ENCODE measurements at places on chromosomes 3 and 15.
A peak's percentile ranks its signal among the peaks of the same experiment; 100 is the strongest.

DNA sequence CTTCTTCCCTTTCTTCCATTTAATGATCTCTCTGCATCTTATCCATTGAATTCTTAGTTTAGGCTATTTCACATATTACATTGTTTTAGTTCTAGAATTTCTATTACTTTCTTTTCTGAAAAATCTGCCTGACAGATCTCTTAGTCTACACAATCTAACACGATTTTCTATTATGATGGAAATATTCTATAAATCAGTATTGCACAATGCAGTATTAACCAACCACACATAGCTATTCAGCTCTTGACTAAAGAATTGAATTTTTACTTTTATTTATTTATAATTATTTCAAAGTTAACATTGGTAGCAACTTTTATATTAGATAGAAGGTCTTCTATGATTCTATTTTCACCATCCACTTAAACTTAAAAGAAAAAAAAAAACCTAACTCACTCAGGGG is 36.2 kb upstream of the GOLGA8A start:
- no peak for DNase-seq

DNA sequence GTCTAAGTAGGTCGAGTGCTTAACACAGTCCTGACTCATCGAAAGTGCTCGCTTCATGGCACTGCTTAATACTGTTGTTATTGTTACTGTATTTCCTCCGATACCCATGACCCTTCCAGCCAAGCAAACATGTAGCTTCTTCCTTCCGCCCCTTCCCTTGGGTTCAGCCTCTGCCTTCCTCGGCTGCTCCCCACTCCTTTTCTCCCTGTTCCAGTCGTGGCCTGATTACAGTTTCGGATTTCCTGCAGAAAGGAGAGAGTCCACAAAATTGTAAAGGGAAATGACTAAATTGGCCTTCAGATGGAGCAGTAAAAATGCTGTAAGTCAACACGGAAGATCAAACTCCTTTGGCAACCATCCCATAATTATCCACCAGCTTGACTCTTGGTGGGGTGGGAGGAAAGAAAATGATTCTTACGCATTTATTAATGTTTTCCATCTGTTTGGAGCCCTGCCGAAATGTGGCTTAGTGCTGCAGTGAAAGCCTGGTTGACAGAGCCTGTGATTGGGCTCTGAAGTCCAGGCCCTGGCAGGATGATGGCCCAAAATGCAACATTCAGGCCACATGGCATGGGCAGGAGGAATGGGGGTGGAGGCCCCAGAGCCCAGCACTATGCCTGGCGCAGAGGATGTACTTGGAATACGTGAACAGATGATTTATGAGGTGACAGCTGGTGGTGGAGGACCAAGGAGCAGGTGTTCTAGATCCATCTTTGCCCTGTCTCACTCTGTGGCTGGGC is 37.6 kb downstream of the FAM3D start:
- DNase-seq: no peak

DNA sequence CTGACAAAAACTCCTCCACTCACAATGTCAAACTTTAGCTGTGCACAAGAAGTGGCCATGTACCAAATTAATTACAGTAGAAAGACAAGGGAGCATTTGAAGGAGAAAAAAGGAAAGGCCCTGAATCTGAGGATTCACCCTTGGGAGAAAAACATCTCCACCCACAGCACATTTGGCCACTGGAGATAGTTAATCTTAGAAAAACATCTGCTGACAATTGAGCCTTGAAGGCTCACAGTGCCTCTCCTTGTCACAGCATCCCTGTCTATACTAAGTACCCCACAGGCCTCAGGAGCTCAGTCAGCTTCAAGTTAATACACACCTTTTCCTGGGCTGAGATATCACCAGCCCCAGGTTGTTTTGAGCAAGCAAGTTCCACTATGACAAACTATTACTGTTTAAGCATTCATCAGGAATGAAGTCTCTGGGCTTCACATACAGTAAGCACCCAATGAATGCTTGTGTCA is 78.1 kb upstream of the SETMAR start:
- no peak for DNase-seq

GRCh38 chr15:99385865-99386264 is 134.6 kb downstream of the LRRC28 start:
- DNase-seq: no peak

DNA sequence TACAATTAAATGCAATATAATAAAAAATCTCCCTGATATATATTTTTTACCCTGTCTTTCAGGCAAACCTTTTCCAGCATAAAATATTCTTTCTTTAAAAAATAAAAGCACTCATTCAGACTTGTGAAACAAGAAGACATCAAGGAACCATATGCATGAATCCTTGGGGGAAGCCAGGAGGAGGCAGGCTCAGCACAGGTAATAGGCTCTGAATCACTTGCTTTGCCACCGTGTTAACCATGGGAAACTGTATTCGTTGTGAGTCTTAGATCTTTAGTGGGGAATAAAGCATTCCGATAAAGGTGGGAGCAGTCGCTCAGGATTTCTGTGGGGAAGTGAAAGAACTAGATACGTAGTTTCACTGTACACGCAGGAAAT is 42.4 kb downstream of the FBN1 start:
- no peak for DNase-seq

DNA sequence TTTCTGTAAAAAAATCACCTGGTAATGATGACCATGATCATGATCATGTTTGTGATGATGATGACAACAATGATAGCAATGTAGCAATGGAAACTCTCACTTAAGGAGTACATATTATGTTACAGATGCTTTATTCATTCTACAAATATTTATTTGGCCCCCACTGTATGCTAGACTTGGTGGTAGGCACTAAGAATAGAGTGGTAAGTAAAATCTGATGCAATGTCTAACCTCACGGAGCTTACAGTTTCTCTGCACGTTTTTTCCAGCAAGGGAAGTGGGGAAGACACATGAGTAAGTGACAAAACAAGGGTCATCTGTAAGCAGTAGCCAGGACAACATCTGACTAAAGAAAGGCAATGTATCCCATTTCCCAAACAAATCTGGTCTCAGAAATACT is 199.4 kb upstream of the MRPL3 start:
- no peak for DNase-seq

GRCh38 chr3:157094301-157094700 is 65.6 kb downstream of the CCNL1 start:
- no peak for DNase-seq

DNA sequence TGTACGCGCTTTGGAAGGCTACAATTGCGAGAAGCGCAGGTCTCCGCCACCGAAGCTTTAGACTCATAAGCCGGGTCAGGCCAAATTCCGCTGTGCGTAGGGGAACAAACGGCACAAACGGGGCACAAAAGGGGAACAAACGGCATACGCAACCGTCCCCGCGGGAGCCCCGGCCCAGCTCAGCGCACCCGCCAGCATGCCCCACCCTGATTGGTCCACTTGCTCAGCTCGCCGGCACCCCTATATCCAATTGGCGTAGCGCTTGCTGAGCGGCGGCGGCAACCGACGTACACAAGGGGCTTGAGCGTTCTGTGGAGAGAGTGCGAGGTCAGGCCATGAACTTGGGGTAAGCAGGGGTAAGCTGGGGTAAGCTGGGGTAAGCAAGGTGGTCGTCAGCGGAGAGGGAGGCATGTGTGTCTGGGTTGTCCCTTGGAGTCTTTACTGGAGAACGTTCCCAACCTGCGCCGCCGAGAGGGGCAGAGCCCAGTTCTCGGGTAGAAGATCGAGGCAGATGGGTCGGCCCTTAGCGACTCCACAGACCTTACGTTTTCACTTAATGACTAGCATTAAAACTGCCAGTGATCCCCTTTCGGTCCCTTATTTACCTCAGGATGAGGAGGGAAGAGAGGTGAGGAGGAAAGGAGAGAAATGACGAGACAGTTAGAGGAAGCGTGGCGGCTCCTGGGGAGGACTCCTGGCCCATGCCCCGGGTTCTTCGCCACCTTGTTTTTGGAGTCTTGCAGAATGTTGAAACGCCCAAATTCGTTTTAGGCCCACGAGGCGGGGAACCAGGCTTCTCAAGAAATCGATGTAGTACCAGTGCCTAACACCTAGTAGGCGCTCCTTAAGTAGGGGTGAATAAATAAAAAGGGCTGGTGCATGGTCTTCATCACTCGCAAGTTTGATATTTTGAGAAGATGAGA is at the start of gene CCDC66:
Gene CCDC66 (plus strand): TSS at position 268 of the 923 bp plus-strand sequence. CDS start 68 bp downstream, at position 336.
- peak; percentile 96 for DNase-seq

GRCh38 chr15:74270854-74271520 is 34.9 kb downstream of the CCDC33 start:
- no peak for DNase-seq

DNA sequence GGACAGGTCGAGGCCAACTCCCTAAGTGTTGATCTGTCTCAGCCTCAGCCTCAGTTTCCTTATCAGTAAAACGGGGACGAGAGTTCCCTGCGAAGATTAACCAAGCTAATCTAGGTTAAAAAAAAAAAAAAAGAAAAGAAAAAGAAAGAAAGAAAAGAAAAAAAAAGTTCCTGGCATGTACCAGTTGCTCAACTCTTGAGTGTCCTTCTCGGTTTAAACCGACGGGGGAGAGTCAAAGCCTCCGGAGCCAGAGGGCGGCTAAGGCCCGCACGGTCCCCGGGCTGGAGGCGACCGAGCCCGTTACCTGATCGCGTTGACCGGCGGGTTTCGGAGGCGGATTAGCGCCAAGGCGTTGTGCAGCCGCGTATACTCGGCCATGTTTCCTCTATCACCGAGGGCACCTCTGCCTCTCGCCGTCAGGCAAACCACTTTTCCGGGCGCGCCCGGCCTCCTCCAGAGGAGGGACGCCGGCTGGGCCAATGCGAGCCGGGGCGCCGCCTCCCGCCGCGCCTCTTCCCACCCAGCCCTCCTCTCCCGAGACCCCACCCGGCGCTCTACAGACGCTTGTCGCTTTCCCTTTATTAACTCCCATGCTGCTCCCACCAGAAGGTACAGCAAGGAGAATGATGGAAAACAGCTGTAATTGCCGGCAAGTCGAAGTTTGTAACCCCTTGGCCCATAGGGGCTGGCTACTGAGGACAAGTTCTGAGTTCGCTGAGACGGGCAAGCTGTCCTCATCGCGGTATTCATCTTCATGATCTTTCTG is at the start of gene EHHADH:
Gene EHHADH (minus strand): TSS at position 405 of the 766 bp plus-strand sequence. CDS start 27 bp downstream, at position 378.
- peak; percentile 75 for DNase-seq

- no peak for DNase-seq
Measured at GRCh38 chr3:102497571-102497970, 62.8 kb downstream of the ZPLD1 start.

- DNase-seq: no peak
Measured at GRCh38 chr3:114846252-114846651, 300.8 kb downstream of the ZBTB20 start.

DNA sequence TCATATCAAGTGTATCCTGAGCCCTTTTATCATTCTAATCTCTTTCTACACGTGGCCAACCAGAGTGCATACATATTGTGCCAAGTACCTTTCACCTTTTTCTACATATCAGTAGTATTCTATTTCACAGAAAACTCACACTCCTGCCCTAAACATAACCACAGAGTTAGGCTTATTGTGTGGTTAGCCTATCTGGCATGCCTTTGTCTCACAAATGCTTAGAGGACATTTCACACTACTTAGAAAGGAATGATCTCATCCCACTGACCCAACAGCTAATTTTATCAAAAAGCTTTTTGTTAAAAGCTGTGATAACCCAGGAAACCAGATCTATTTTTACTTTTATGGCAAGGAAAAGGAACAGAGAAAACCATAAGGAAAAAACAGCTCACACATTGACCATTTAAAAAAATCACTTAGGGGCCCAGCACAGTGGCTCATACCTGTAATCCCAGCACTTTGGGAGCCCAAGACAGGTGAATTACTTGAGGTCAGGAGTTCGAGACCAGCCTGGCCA is 17.8 kb upstream of the MAP4 start:
- no peak for DNase-seq

GRCh38 chr3:108130701-108131474 is 40.1 kb upstream of the CD47 start:
- no peak for DNase-seq

DNA sequence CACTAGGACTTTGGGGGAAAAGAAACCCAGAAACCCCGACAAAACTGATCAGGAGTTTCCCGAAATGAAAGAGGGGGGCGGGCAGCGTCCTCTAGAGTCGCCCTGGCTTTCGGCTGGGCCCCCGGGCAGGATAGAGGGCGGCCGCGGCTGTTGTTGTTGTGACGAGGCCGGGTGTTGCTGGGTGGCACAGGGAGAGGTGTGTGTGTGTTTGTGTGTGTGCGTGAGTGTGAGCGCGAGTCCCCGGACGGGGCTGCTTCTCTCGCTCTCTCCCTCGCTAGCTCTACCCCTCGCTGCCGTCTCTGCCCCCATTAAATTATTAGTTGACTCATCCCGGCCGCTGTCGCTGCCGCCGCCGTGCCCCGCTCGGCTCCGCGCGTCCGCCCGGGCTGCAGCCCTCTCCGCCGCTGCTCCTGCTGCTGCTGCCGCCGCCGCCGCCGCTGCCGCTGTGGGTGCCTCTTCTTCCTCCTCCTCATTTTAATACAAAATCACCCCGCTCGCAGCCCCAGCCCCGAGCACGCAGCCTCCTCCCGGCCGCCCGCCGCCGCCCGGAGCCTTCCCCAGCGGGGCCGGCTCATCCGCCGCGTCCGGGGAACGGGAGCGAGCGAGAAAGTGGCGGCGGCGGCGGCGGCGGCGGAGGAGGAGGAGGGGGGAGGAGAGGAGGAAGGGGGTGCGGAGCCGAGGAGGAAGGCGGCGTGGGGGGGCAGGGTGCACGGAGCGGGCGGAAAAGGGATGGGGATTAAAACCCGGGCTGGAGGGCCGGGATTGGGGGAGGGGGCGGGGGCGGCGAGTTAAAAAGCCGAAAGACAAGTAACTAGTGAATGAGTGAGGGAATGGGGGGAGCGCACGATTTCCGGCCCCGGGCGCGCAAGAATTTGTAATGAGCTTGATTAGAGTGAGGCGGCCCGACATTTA is at the start of gene SATB1:
Gene SATB1 (minus strand): TSS at position 611 of the 912 bp plus-strand sequence. CDS start 4,372 bp downstream, outside the sequence.
- peak; percentile 78 for DNase-seq

DNA sequence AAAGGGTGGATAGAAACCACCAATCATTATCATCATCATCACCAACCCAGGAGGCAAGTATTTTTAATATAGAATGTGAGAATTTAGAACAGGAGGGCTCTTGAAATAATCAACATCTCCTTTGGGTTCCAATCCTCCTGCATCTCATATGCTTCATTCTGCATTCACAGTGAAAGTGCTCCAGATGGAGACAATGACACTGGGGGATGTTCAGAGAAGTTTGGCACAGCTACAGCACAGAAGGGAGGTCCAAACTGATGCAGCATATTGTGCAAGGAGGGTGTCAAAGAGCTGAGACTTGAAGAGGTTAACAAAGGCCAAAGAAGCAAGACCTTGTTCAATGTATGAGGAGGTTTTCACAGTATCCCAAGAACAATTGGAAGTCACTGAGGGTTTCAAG is 767.1 kb downstream of the NTRK3 start:
- no peak for DNase-seq

GRCh38 chr3:32733631-32734229 is 48.7 kb downstream of the CNOT10 start:
- no peak for DNase-seq

DNA sequence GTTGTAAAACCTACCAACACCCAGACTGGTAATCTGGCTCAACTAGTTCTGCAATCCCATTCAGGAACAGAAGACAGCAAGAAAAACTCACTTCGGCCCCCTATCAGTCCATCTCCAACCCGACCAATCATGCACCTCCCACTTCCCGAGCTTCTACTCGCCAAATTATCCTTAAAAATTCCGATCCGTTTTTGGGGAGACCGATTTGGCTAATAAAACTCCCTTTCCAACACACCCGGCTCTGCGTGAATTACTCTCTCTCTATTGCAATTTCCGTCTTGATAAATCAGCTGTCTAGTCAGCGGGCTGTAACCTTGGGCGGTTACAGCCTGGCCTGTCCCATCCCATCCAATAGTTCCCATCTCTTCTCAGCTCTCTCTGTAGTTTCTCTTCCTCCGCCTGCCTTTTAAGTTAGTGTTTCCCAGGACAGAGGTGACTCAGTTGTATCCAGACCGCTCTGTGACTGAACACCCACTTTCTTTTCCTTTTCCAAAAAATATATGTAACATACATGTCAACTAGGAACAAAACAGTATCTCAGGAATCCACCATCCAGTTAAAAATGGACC is 780 bp upstream of the ACAD9 start:
- no peak for DNase-seq

All from WERI-Rb-1 (cell line).